Thyroid gland (tissue), 4 donors: ENCODE measurements at places on chromosomes 13 and 19. TPM values are rescaled to one million over a fixed set of nuclear protein-coding genes. Genes with fewer than 3 reads are reported as not detected.

SIGLEC11 gene
- 1.2 TPM for total RNA-seq

DNA sequence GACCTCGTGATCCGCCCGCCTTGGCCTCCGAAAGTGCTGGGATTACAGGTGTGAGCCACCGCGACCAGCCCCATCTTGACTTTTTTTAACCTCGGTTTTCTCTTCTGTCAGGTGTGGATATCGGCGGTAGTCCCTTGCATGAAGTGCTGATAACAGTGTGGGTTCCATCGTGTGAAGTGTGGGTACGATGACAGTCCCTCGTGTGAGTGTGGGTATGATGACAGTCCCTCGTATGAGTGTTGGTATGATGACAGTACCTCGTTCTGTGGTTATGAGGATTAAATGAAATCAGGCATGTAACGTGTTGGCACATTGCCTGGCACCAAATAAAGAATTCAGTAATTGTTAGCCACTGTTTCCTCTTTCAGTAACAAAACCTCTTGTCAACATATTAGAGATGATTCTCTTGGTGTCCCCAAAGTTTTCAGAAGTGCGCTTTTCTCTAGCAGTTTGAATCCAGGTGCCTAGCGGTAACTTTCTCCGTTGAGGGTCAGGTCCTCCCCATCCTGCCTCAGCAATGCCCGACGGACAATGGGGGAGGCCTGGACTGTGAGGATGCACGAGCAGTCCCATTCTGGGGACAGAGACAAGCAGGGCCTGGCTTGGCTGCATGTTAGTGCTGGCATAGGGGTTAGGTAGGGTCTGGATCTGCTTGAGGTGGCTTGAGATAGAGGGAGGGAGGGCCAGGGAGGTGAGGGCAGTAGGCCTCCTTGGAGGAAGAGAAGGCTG is 15.3 kb downstream of the GATAD2A start:
- H3K27ac ChIP-seq = no peak overlapping the region
- no peaks in the 10 kb centered on the region for H3K27me3 ChIP-seq
- H3K4me3 ChIP-seq = no peak overlapping the region
- H3K4me1 ChIP-seq = peaks cover 57% of the 10 kb centered on the region

DNA sequence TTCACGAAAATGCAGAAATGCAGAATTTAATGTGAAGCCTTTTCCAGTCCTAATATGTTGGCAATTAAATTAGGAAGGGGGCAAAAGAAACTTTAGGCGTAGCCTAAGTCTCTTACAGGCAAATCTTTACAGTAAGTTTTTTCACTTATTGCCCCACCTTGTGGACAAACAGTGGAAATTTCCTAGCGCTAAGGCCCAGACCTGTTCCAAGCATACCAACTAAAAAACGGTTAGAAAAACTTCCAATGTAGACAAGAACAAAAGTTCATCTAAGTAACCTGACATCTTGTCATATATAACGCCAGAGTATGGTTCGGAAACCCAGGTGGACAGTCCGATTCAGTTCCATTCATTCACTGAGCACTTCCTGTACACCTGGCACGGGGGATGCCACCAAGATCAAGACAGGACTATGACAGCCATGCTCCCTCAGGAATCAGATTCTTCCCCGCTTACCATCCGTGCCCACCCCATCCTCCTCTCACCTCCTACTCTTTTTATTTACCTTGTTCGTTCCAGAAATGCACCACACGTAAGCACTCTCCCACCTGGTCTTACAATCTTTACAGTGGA is 4.9 kb downstream of the ZAR1L start:
- H3K36me3 ChIP-seq = no peaks in the 10 kb centered on the region
- no peaks in the 10 kb centered on the region for H3K4me1 ChIP-seq
- no peaks in the 10 kb centered on the region for H3K27me3 ChIP-seq

CACNG6 gene
- not detected for total RNA-seq

PSG6 gene
- total RNA-seq = not detected

ZNF98 gene
- total RNA-seq = 11.8 TPM

CYP4F12 gene
- total RNA-seq = 4.6 TPM

- DNase-seq = no peak
- no peaks in the 10 kb centered on the region for H3K27me3 ChIP-seq
- no peaks in the 10 kb centered on the region for H3K4me1 ChIP-seq
- H3K27ac ChIP-seq = no peak overlapping the region
Measured at GRCh38 chr19:35105411-35106290, 10.0 kb upstream of the FXYD3 start.

DNA sequence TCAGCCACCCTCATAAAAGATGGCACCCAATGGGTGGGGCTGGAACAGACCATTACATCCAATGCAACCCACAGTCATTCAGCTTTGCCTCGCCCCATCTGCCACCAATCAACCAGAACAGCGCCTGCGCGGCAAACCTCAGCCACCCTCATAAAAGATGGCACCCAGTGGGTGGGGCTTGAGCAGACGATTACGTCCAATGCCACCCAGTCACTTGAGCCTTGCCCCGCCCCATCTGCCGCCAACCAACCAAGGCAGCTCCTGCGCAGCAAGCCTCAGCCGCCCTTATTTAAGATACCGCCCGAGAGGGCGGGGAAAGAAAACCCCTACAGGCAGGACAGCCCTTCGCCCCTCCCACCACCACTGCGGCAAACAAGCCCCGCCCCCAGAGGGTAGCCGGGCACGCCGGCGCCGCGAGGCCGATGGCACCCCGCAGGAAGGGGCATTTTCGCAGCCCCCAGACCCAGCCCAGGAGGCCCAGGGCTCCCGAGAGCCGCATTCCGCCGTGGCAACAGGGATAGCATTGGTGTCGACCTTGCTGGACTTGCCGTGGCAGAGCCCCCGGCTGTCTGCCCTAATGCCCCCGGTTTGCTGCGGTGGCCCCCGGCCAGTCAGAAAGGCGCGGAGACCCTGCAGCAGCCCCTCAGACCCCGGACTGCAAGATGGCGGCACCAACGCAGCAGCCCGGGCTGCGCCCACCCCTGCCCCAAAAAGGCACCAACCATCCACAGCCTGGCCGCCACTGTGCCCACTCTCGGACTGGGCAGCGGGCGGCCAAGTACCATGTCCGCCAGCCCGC is 675 bp downstream of the PEG3 start:
- no peaks in the 10 kb centered on the region for H3K4me1 ChIP-seq
- H3K4me3 ChIP-seq = peak overlapping the region; percentile 48
- no peak overlapping the region for H3K27ac ChIP-seq
- DNase-seq = peak; percentile 98
- no peaks in the 10 kb centered on the region for H3K27me3 ChIP-seq
- no peaks in the 10 kb centered on the region for H3K36me3 ChIP-seq

DNA sequence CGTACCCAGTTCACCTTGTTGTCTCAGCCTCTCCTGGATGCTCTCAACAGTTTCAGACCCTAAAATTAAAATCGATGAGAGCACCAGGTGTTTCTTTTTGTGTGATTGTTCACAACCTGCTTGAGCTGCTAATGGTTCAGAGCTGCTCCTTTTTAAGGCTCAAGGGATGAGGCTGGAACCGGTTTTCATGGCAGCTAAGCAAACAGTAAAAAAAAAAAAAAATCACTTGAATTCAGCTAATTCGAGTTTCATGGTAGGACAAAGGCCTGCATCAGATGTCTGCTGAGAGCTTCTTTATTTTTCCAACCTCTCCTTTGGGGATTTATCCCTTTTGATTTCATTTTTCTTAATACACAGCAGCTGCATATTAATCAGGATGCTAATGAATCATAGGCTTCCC is 6.5 kb downstream of the SYCE2 start:
- H3K27me3 ChIP-seq = no peaks in the 10 kb centered on the region
- no peaks in the 10 kb centered on the region for H3K36me3 ChIP-seq
- no peak overlapping the region for H3K4me3 ChIP-seq

GRCh38 chr19:56167064-56167578 is 8.7 kb upstream of the GALP start:
- DNase-seq = no peak
- H3K27me3 ChIP-seq = no peaks in the 10 kb centered on the region
- peaks cover 3% of the 10 kb centered on the region for H3K4me1 ChIP-seq
- H3K36me3 ChIP-seq = no peaks in the 10 kb centered on the region
- no peak overlapping the region for H3K4me3 ChIP-seq

PPFIA3 gene
- total RNA-seq = 7.4 TPM

DNA sequence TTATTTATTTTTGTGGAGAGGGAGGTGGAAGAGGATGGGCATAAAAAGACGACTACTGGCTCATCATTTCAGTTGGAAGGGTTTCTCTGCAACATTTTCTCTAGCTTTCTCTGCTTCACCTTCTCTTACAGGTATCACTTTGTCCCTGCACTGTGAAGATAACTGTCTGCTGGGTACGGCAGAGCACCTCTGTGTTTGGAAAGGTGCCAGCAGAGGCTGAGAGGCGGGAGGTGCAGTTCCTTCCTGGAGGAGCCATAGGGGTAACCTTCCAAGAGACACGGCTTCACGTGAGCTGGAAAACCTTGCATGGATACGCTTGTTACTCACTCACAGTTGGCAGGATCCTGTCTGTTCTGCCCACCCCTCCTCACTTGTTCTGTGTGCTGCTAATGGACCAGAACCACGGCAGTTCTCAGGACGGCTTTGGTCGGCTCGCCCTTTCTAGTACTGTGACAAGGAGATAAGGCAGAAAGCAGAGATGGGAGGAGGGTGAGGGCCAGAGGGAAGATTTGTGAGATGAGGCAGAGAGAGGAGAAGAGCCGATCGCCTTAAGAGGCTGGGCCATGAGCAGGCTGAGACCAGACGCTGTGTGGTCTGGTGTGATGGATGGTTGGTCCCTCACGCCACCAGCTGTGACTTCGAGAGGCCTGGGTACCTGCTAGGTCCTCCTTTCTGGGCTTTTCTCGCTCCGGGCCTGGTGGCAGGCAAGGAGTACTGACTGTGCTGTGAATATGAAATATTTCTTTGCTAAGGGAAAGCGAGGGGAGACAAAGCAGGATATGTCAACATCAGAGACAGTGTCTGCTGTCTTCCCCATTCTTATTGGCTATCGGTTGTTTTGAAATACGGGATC is 66.8 kb downstream of the MRPL57 start:
- peak; percentile 63 for DNase-seq
- H3K36me3 ChIP-seq = no peaks in the 10 kb centered on the region
- no peaks in the 10 kb centered on the region for H3K27me3 ChIP-seq
- peaks cover 3% of the 10 kb centered on the region for H3K4me1 ChIP-seq
- peak overlapping the region; percentile 8 for H3K27ac ChIP-seq

DNA sequence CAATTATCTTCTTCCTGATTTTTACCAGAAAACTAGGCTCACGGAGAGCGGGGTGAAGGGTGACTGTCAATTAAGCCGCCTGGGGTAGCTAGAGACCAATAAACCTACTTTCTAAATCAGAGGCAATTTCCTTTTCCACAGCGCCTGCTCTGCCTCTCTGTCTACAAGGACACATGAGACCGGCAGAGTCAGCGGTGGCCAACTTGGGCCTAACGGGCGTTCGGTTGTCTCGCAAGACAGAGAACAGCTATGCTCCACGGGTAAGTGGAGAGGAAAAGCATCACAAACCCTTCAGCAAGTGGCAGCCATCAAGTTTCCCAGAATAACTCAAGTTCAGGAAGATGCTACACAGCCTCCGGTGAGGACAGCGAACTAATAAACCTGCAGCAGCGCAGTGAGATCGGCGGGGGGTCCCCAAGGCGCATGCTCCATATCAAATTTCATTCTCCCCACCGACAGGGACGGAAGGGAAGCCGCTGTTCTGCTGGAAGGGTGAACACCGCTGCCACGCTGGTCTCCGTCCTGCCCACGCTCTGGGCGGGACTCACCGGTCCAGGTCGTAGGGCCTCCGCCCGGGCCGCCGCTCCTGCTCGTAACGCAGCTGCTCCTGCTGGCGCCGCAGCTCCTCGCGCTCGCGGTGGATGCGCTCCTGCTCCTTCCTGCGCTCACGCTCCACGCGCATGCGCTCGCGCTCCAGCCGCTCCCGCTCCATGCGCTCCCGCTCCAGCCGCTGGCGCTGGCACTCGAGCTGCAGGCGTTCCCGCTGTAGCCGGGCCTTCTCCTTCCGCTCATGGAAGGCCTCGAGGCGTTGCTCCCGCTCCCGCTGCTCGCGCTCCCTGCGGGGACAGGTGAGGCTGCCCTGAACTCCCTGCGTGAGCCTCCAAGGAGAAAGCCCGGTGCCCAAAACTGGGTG is 25.8 kb upstream of the TINCR start:
- no peaks in the 10 kb centered on the region for H3K27me3 ChIP-seq
- no peaks in the 10 kb centered on the region for H3K4me1 ChIP-seq
- no peak for DNase-seq
- H3K4me3 ChIP-seq = no peak overlapping the region
- H3K36me3 ChIP-seq = peaks cover 95% of the 10 kb centered on the region

ZNF230 gene
- 8.0 TPM for total RNA-seq

DNA sequence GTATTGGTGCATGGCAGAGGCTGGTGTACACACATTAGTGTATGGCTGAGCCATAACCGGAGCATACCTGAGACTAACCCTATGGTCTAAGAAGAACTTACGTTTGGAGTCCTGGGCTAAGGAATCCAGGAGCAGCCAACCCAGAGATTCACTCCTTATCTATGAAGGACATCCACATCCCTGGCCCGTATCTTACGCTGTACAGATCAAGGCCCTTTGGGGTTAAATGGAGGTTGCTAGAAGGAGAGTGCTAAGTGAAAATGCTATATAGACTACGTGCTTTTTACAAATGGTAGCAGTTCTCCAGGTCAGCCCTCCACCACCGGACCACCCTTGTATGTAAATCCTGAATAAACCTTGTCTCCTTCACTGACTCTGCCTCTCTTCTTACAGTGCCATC is 1.9 kb upstream of the SUGT1 start:
- no peak for DNase-seq
- H3K27me3 ChIP-seq = no peaks in the 10 kb centered on the region
- H3K4me1 ChIP-seq = peaks cover 16% of the 10 kb centered on the region

C5AR2 gene
- 0.81 TPM for total RNA-seq

GRCh38 chr13:97879646-97880310 is 73.7 kb upstream of the IPO5 start:
- H3K27ac ChIP-seq = no peak overlapping the region
- no peaks in the 10 kb centered on the region for H3K36me3 ChIP-seq

URAD gene
- not detected for total RNA-seq

- H3K27me3 ChIP-seq = no peaks in the 10 kb centered on the region
- no peak overlapping the region for H3K4me3 ChIP-seq
- H3K4me1 ChIP-seq = peaks cover 17% of the 10 kb centered on the region
- peak; percentile 97 for DNase-seq
Measured at GRCh38 chr19:46221981-46222610, 7.4 kb upstream of the IGFL1 start.

GRCh38 chr13:52070929-52071523 is 46.5 kb downstream of the UTP14C start:
- no peaks in the 10 kb centered on the region for H3K4me1 ChIP-seq
- DNase-seq = no peak
- no peak overlapping the region for H3K4me3 ChIP-seq
- no peak overlapping the region for H3K27ac ChIP-seq
- no peaks in the 10 kb centered on the region for H3K36me3 ChIP-seq
- H3K27me3 ChIP-seq = no peaks in the 10 kb centered on the region

GRCh38 chr19:54478677-54479266 is 5.7 kb upstream of the CDC42EP5 start:
- no peak overlapping the region for H3K4me3 ChIP-seq
- no peaks in the 10 kb centered on the region for H3K27me3 ChIP-seq
- no peaks in the 10 kb centered on the region for H3K36me3 ChIP-seq
- H3K27ac ChIP-seq = no peak overlapping the region
